ENCODE measurements at places on chromosomes 6 and 20.
A peak's percentile ranks its signal among the peaks of the same experiment; 100 is the strongest.

- H3K4me3 ChIP-seq, result no peak overlapping the region
- no peak for DNase-seq
- H3K27me3 ChIP-seq, result no peaks in the 10 kb centered on the region
- no peaks in the 10 kb centered on the region for H3K4me1 ChIP-seq
Observed at GRCh38 chr6:74973591-74973990, 232.3 kb downstream of the COL12A1 start.

GRCh38 chr6:46899659-46900058 lies 22.1 kb downstream of the ADGRF5 start:
- H3K27me3 ChIP-seq, result no peaks in the 10 kb centered on the region
- DNase-seq, result peak; percentile 33
- H3K4me1 ChIP-seq, result no peaks in the 10 kb centered on the region
- no peaks in the 10 kb centered on the region for H3K36me3 ChIP-seq
- H3K27ac ChIP-seq, result no peak overlapping the region

- no peaks in the 10 kb centered on the region for H3K36me3 ChIP-seq
- H3K27me3 ChIP-seq, result no peaks in the 10 kb centered on the region
- no peak for DNase-seq
- no peak overlapping the region for H3K4me3 ChIP-seq
Observed at GRCh38 chr6:80382811-80383210, 276.3 kb downstream of the BCKDHB start.

DNA sequence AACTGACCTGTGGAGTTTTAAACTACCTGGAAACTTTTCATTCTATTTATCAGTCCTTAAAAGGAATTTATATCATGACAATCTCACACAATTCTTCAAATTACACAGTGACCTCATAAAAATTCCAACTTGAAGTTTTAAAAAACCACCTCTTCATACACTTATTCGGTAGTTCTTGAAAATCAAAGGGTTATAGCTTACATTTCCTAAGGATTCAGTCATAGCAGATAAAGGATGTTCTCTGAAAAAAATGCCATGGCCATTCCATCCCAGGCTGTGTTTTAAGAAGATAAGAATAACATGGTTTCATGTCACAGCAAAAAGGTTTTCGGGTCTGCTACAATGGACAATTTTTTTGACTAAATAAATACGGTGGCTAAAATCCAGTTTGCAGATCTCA lies 41.2 kb downstream of the GOPC start:
- no peak overlapping the region for H3K27ac ChIP-seq
- no peaks in the 10 kb centered on the region for H3K27me3 ChIP-seq
- DNase-seq, result no peak

- no peaks in the 10 kb centered on the region for H3K27me3 ChIP-seq
- H3K36me3 ChIP-seq, result no peaks in the 10 kb centered on the region
- no peak overlapping the region for H3K4me3 ChIP-seq
Observed at GRCh38 chr20:51525241-51526105, 17.0 kb downstream of the NFATC2 start.

DNA sequence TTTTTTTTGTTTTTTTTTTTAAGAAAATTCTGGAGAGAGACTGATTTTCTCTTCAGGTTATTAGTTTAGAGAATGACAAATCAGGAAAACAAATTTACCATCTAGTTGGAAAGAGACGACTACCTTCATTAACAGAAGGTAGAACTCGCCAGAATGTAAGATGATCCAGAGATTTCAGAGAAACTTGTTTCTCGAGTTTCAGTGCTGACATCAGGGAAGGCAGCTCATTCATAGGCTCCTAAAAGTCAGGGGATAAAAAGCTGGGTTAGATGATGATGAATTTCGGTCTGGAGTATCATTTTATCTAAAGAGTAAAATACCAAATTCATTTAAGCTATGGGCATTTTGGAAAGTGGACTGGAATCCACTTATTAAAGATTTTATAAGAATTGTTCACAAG lies 27.9 kb downstream of the ZNF334 start:
- H3K27ac ChIP-seq, result no peak overlapping the region
- no peaks in the 10 kb centered on the region for H3K36me3 ChIP-seq
- DNase-seq, result peak; percentile 41
- H3K4me1 ChIP-seq, result peaks cover 3% of the 10 kb centered on the region
- H3K27me3 ChIP-seq, result no peaks in the 10 kb centered on the region
- H3K4me3 ChIP-seq, result no peak overlapping the region

GRCh38 chr6:3838992-3839867 lies 9.9 kb upstream of the FAM50B start:
- no peaks in the 10 kb centered on the region for H3K27me3 ChIP-seq
- H3K27ac ChIP-seq, result no peak overlapping the region
- no peak for DNase-seq
- H3K4me1 ChIP-seq, result no peaks in the 10 kb centered on the region
- H3K4me3 ChIP-seq, result no peak overlapping the region

DNA sequence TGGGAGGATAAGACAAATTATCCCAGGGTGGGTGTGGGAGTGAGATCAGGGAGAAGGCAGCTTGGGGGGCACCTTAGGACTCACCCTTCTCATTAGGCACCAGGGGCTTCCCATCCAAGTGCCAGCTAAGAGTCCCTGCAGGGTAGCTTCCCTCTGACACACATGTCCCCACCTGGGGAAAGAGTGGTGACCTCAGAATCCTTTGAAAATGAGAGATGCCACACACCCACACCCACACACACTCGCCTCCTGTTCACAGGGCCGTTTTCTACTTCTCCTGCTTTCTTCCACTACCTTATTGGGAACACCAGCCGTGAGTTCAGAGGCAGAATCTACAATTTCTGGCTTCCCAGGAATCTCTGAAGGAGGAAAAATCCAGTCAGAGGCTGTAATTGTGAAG lies 1.0 kb downstream of the AGER start:
- DNase-seq, result no peak
- H3K27ac ChIP-seq, result no peak overlapping the region
- no peaks in the 10 kb centered on the region for H3K27me3 ChIP-seq
- peaks cover 5% of the 10 kb centered on the region for H3K36me3 ChIP-seq
- peaks cover 9% of the 10 kb centered on the region for H3K4me1 ChIP-seq

Data from GM23338 (cell line).